ENCODE measurements at places on chromosomes 16 and 17.

- no peak for DNase-seq
These were observed 4.8 kb downstream of the CBLN1 start for GRCh38 chr16:49276646-49277385.

GRCh38 chr16:68000450-68000849 is 1.2 kb upstream of the DPEP2 start:
- no peak for DNase-seq

DNA sequence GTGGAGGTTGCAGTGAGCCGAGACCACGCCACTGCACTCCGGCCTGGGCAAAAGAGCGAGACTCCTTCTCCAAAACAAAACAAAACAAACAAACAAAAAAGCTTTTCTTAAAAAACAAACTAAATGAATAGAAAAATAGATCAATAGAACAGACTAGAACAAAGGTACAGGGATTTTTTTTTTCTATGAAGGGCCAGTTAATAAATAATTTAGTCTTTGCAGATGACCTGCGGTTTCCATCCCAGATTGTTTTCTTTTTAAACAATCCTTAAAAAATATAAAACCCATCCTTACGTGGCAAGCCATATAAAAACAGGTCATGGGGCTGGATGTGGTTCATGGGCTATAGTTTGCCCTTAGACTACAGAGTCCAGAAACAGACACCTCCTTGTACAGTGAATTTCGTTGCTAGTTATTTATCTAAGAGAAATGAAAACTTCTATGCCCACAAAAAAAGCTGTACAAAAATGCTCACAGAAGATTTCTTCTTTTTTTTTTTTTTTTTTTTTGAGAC is 45.4 kb downstream of the CREBBP start:
- no peak for DNase-seq

DNA sequence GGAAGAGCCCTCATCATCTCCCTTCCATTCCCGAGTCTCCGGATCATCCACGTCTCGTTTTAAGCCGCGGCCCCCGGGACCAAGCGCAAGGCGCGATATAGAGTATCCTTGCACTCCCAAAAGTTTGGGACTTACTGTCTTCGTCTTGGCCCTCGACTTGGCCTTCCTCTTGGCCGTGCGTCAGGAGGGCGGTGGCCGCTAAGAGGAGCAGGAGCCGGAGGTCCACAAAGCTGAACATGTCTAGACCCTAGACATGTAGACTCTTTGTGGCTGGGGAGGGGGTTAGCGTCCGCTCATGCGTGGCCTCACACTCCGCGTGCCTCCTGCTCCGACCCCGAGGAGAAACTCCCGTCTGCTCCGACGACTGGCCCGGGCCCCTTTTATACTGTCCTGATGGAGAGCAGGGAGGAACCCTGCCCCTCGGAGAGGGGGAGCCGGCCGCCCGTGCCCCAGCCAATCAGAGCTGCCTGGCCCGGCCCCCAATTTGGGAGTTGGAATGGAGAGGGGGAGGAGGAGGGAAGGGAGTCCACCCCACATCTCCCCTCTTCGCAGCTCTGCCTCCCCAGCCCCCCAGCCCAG is at the start of gene COL1A1:
COL1A1 (minus strand) TSS at position 356 of the 579 bp plus-strand sequence; CDS start at position 238, 118 bp downstream.
- no peak for DNase-seq

DNA sequence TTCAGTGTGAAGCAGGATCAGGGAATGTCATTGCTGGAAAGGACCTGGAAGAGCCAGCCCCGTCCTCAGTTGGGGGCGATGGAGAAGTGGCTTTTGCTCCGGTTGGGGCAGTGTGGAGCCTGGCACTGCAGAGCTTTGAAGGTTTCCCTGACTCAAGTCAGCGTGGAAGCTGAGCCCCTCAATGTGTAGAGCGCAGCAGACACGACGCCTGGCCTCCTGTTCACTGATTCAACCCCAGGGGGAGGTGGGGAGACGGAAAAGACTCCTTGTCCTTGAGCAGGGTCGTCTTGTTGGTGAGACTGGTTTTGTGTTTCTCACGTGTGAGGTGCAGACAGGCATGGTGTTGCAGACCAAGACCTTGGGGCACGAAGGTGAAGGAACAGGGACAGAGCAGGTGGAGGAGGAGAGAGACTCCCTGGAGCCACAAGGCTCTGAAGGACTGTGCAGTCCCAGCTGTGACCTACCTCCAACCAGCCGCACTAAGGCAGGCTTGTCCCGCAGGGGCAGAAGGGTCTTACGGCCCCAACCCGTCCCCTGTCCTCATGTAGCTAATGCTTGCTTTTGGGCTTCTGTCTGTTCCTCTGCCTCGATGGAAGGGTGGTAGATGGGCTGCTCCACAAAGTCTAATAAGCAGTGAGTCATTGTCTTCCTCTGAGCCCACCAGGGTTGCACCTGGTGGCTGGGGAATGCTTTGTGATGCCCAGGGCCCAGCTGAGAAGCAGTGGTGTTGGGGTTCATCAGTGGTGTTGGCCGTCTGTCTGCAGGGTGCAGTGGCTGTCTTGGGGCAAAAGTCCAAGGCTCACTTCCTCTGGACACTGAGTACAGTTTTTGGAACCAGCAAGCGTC is 47.8 kb downstream of the MPRIP start:
- DNase-seq, result no peak

DNA sequence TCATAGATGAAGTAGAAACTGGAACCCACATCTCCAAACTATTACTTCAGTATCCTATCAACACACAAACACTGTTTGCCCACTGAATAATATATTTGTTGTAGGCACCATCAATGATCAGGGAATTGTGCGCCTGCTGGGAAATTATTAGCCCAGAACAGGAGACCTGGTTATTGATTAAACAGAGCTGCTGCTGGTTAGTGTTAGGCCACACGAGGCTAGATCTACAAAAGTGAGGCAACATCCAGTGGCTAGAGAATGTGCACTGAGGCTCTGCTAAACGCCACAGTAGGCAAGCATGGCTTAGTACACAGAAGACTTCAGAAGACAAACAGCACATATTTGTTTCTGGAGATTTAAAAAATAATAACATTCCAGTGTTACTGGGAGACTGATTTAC is 11.0 kb downstream of the ABHD15 start:
- no peak for DNase-seq

DNA sequence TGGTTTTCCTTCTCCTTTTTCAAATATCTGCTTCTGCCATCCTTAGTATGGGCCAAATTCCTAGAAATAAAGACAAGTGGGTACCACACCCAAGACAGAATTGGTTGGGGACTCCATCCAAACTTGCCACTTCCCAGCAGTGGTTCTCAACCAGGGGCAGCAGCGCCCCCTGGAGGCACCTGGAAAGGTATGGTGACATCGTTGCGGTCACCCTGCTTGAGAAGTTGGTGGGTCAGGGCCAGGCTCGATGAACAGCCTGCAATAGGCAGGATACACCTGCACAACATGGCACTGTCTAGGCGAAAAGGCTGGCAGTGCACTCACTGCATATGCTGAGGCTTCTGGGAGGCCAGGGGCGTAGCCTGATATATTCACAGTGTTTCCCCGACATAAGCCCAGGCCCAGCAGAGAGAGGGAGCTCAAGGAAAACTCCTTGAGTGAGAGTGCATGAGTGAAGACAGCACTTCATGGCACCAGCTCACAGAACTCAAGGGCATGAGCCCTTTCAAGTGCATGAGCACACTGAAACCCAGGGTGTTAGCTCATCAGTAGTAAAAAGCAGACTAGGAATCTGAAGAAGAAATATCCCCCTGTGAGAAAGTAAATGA is 57.7 kb downstream of the CMC2 start:
- DNase-seq, result peak; percentile 13

DNA sequence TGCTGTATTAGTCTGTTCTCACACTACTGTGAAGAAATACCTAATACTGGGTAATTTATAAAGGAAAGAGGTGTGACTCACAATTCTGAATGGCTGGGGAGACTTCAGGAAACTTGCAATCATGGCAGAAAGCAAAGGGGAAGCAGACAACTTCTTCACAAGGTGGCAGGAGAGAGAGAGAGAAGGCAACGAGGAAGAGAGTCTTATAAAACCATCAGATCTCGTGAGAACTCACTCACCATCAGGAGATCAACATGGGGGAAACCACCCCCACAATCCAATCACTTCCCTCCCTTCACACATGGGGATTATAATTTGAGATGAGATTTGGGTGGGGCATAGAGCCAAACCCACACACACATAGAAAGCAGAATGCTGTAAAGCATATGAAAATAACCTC is 896.2 kb downstream of the CDH11 start:
- DNase-seq, result no peak

DNA sequence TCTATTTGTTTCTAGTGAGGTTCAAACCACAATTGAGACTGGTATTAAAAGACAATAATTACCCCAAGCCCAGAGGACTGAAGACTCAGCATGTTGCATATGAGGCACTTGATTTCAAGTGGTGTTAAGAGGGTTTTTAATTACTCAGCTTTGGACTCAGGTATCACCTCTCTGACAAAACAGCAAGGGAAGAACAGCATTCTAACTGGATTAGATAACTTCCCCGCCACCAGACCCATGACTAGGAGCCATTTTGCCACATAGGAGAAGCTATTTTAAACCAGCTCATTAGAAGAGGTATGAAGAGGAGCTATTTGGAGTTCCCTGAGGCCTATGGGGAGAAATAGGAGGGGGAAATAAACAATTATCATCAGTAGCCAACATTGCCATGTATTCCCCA is 226.1 kb upstream of the TOX3 start:
- no peak for DNase-seq

- DNase-seq, result no peak
These were observed 78.9 kb upstream of the LHX1 start for GRCh38 chr17:36858119-36859002.

DNA sequence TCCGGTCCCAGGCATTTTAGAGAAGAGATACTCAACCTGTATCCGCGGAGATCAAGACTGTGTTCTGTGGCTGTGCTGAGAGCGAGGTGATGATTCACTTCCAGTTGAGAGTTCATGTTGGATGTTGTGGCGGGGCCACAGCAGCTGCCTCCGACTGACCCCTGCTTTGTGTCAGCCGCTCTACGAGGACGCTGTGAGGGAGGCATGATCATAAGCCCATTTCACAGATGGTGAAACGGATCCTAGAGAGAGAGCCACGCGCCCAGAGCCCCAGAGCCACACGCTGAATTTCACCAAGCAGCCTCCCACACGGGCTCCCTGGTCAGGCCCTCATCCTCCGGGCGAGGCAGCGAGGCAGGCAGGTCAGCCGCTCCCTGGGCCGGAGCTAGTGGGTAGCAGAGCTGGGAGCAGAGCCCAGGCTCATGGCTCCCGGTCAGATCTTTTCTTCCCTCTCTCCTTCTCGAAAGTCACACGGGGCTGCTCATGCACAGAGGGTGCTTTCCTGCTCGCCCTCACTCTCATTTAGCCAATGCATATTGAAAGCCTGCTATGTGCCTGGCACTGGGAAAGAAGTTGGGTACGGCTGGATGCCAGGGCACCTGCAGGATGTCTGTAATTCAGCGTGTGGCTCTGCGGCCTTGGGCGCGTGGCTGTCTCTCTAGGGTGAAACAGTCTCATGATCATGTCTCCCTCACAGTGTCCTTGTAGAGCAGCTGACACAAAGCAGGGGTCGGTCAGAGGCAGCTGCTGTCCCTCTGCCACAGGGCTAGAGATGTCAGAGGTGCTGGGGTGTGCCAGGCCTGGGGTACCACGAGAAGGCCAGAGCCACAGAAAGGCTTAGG is 155.6 kb upstream of the CHMP6 start:
- DNase-seq, result no peak

DNA sequence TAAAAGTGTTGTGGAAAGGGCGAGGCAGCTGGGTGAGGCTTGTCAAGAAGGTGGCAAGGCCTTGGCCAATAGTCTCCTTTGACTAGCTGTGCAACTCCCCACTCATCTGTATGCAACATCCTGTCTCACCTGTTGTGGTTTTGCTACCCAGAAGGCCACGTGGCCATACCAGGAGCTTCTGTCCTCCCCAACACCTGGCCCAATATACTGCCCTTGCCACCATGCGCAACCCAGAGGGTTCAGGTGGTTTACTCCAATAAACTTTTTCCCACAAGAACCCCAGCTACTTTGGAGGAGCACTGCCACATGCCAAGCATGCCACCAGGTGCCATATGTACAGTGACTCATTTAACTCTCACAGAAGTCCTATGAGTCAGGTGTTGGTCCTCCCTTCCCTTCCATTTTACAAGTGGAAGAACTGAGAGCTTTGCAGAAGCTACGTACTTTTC is 10.2 kb downstream of the MYO19 start:
- no peak for DNase-seq

- no peak for DNase-seq
These were observed 13.6 kb downstream of the SMPD3 start for GRCh38 chr16:68434624-68435210.

DNA sequence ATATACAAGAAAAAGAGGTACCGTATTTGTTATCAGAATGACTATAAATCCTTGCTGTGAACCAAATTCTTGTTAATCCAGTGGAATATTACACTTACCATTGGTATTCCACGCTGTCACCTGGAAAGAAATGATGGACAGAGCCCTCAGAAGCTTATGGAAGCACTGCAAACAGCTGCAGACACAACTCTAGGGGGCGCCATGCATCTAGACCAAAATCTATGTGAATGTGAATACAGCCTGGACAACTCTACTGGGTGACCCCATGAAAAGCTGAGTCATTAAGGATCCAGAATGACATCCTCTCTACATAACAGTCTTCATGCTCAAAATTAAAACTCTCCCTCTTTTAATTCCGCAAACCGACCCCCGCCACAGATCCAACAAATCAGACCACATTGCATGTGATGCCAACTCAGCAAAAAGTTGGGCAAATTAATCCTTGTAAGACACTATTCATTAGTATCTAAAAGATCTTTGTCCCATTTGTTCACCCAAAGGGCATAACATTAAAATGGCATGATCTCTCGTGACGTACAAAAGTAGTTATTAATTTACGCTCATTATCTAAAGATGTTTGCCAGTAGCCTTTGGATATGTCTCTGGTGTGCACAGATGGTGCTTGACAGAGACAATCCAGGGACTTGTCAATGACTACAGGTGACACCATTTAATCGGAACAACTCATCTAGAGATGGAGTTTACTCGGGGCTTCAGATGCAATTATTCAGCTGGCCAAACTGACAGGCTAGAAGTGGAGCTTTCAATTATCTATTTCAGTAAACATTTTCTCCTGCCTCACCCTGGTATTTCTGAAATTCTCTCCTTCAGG is 552.7 kb upstream of the PSMD7 start:
- DNase-seq, result no peak

- DNase-seq, result no peak
These were observed 77.7 kb upstream of the CLEC3A start for GRCh38 chr16:77944631-77945030.

DNA sequence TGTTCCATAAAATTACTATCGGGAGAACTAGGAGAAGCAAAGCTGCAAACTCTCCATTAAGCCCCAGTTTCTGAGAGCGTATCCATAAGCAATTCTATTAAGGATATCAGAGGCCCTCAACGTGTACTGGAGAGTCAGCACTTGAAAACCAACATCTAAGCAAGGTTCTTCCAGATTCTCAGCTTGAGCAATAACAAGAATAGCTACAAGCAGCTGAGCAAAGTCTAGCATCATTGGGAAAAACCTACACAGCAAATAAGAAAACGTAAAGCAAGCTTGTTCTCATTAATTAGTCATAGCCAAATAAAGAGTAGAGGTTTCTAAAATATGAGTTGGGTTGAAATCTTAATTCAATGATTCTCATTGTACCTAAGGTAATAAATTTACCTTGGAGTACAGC is 26.9 kb upstream of the COX10 start:
- no peak for DNase-seq

- no peak for DNase-seq
These were observed 18.3 kb downstream of the GLYR1 start for GRCh38 chr16:4828567-4829321.

GRCh38 chr17:8324132-8324531 is 14.1 kb downstream of the ARHGEF15 start:
- DNase-seq, result no peak

- no peak for DNase-seq
These were observed 214.4 kb upstream of the CHMP6 start for GRCh38 chr17:80777274-80777673.

GRCh38 chr17:76870377-76870714 is 2.1 kb downstream of the MGAT5B start:
- DNase-seq, result no peak

Measured in activated CD8-positive, alpha-beta memory T cell treated with anti-CD3 and anti-CD28 coated beads for 1 hour (primary cell).